ENCODE measurements at places on chromosomes 12 and 14.

- DNase-seq, result no peak
Observed at GRCh38 chr12:108613548-108613947, 15.7 kb upstream of the TMEM119 start.

- DNase-seq, result no peak
Observed at GRCh38 chr12:82040987-82041743, 282.0 kb upstream of the PPFIA2 start.

DNA sequence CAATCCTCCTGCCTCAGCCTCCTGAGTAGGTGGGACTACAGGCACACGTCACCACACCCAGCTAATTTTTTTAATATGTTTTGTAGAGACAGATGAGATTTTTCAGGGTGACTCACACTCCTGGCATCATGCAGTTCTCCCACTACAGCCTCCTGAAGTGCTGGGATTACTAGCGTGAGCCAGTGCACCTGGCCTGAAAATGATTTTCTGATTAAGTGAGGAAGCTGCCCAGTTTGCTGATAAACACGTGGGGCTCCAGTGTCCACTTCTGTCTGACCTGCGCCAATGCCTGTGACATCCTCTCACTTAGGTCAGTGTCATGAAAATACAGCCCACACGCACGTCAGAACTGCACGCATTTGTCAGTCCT, 37.0 kb upstream of the SFSWAP start:
- DNase-seq, result no peak

DNA sequence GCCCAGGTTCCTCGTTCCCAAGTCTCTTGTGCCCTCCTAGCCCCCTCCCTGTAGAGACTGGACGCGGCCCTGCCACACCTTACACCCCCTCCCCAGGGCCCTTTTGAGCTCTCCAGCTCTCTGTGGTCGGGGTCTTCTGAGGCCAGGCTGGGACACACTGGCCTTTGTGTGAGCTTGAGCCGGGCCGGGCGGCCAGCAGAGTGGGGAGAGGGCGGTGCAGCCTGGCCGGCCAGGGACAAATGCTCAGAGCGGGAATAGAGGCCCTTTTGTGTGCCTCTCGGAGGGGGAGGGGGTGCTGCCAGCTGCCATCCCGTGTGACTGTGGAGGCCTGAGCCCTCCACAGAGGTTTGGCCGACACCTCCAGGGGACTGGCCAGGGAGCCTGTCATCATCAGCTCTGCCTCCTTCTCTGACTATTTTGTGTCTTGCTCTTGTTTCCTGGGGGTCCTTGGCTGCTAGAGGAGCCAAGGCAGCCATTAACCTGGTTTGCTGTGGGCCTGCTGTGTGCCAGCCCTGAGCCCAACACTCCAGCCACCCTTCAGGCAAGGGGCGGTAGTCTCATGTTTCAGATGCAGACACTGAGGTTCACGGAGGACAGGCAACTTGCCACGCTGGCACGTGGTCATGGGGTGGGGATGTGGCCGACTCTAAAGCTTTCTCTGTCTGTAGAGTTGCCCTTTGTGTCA, 13.6 kb downstream of the FAM222A start:
- no peak for DNase-seq

DNA sequence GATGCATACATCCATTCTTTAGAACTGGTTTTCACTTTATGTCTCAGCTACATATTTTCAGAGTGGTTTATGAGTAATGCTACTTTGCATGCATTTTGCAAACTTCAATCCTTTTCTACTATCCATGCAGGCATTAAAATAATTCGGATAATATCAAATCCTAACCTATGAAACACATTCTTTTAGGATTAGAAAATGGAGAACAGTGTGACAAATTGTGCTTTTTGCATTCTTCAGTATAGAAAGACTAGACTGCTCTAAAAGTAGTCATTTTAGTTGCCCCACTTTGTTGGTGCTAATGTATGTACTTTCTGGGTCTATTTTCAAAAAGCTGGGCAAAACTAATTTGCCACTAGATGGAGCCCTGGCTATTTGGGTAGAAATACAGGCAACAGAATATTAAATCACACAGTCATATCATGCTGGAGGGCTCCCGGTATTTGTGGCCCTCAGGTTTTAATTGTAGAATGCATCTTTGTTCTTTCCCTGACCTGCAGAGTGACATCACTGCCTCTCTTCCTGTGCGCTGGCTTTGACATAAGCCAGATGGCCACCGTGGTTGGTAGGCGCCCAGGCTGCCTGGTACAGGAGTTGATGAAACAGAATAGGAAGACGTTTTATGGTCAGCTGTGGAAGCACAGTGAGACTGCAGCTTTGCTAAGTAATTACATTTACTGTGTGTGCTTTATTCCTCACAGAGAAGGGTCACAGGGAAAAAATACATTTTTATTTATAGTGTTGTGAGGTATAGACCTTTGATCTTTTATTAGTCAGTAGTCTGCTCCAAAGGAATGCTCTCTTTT, 28.1 kb downstream of the MSRB3 start:
- DNase-seq, result no peak

Data from CD4-positive, alpha-beta T cell treated with Interleukin-6 at 100 ng/mL for 8 hours (primary cell).